Large intestine (tissue), 12 donors: ENCODE measurements at places on chromosomes 1 and 21.

GRCh38 chr1:41884256-41885230 lies 34.2 kb downstream of the HIVEP3 start:
- DNase-seq = no peak

DNA sequence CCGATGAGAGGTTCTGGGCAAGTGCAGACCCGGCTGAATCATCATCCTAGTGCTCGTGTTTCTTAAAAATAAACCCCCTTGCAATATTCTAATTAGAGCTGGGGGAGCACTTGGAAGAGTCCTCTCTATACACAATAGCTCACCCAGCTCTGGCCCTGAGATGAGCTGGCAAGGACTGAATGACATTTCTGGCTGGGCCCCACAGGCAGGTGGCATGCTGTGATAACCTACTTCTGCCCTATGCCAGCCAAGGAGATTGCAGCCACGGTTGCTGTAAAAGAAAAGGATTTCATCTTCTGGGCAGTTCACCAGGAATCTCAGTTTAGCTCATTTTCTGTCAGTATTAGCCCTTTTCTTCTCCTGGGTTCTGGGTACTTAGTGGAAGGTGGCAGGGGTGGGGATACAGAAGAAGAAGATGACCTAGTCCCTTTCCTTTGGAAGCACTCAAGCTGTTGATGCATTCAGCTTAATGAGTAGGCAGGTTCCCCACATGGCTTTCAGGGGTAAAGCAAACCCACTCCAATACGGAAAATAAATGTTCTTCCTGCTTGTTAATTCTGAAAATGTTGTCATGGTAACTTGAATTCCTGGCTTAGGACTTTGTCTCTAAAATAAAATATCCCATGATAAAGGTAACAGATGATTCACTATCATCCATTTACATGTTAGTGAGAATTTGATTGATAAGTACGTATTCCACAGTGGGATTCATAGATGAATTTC lies 32.2 kb downstream of the VASH2 start:
- no peak for DNase-seq

- no peak for DNase-seq
Measured at GRCh38 chr1:44566281-44567046, 107.8 kb downstream of the TMEM53 start.

DNA sequence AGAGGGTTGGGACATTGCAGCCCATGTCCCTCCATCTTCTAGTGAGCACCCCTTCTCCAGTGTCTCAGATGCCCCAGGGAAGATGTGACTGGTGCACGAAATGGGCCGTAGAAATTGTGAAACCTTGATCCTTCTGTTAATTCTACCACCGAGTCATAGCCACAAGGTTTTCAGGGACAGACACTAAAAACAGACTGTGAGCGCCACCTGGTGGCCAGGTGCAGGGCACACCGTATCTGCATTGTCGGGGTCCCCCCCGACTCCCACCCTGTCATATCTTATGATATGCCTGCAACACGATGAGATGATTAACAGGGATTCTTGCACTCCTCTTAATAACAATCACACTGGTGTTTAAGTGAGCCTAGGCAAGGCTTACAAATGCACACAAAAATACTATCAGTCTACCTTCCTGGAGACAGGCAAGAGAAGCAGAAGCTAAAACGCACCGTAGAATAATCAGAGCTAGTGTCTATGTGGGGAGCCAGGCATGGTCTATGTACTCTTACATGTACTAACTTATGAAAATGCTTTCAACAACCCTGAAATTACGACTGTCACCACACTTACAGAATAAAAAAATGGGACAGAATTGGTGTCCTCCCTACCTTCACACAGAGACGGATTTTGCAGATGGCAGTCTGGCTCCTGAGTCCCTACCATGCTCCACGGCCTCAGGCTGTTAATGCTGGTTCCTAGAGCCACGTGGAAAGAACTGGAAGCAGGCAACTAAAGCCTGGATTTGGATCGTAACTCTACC lies 57.9 kb downstream of the FHAD1 start:
- DNase-seq = peak; percentile 69

- no peak for DNase-seq
Measured at GRCh38 chr1:76799700-76800099, 67.6 kb upstream of the ST6GALNAC5 start.

- DNase-seq = no peak
Measured at GRCh38 chr1:53325326-53326087, 2.4 kb downstream of the LRP8 start.

GRCh38 chr1:174968750-174969244 lies 30.9 kb upstream of the CACYBP start:
- peak; percentile 42 for DNase-seq

DNA sequence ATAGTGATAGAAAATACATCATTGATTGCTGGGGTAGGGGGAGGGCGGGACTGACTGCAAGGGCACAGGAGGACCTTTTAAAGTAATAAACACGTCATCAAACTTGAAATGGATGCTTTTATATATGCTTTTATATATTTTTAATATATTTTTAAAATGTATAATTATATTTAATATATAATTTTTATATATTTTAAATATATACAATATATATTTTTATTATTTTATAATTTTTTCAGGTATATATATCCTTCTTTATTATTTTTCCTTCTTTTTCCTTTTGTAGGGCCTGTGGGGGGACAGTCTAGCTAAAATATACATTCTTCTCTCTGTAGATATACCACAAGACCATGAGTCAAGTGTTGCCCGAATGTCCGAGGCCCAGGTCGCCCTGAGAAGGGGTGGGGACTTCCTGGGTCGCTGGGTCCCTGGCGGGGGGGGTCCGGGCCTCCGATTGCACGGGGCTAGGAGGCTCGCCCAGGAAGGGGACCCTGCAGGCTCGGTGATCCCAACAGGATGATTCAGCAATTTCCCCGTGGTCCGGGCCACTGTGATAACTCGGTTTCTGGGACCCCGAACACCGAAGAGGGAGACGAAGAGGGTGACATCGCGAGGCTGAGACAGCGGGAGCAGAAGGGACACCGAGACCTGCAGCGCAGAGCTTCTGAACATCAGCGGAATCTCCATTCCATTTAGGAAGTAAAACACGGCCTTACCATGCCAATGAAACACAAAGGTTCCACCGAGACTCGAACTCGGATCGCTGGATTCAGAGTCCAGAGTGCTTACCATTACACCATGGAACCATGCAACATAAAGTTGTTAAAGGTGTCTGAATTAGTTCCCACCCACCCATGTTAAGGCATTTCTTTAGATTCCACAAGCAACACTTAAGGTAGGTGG lies 112.5 kb upstream of the NBPF11 start:
- DNase-seq = no peak

GRCh38 chr21:15183813-15184257 lies 119.0 kb upstream of the NRIP1 start:
- DNase-seq = no peak

GRCh38 chr1:7371926-7372325 lies 399.2 kb upstream of the VAMP3 start:
- no peak for DNase-seq

DNA sequence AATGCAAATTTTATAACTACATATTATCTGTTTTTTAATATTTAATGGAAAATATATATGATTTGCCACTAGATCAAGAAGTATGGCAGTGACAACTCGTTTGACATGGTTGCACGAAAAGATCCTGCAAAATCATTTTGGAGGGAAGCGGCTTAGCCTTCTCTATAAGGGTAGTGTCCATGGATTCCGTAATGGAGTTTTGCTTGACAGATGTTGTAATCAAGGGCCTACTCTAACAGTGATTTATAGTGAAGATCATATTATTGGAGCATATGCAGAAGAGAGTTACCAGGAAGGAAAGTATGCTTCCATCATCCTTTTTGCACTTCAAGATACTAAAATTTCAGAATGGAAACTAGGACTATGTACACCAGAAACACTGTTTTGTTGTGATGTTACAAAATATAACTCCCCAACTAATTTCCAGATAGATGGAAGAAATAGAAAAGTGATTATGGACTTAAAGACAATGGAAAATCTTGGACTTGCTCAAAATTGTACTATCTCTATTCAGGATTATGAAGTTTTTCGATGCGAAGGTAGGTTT lies 556 bp downstream of the IFI44 start:
- no peak for DNase-seq

DNA sequence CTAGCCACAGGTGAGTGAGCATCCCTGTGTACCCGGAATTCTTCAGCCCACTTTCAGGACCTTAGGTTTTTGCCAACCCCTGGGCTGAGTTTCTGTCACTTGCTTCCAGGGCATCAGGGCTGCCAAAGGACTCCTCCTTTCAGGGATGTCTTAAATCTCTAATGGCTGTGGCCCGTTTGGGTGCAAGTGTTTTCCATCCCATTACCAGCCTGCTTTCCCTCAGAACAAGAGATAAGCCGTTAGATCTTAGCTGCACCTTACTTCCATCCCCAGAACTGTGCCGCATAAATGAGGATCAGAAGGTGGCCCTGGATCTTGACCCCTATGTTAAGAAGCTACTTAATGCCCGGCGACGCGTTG lies 652 bp downstream of the SNAPIN start:
- DNase-seq = no peak

DNA sequence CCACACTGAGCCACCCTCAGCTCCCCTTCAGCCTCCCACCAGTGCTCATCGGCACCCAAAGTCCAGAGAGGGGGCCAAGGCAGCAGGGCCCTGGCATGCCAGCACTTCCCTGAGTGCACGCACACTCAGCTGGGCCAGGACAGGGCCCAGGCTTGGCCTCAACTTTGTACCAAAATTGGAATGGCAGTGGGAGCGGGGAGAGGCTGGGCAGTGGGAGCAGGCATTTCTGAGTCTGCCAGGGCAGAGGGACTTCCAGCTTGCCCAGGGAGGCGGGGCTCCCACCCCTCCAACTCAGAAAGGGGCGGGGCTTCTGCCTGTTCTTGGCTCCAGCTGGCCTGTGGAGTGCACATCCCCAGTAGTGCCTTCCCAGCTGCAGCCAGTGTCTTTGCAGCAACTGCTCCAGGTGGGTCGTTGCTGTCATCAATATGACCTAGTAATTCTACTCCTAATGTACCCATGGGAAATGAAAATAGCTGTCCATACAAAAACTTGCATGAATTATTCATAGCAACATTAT lies 10.3 kb upstream of the SNX7 start:
- no peak for DNase-seq

- DNase-seq = no peak
Measured at GRCh38 chr1:7046314-7046713, 261.1 kb downstream of the CAMTA1 start.

GRCh38 chr1:230594214-230594773 lies 48.0 kb upstream of the COG2 start:
- no peak for DNase-seq

DNA sequence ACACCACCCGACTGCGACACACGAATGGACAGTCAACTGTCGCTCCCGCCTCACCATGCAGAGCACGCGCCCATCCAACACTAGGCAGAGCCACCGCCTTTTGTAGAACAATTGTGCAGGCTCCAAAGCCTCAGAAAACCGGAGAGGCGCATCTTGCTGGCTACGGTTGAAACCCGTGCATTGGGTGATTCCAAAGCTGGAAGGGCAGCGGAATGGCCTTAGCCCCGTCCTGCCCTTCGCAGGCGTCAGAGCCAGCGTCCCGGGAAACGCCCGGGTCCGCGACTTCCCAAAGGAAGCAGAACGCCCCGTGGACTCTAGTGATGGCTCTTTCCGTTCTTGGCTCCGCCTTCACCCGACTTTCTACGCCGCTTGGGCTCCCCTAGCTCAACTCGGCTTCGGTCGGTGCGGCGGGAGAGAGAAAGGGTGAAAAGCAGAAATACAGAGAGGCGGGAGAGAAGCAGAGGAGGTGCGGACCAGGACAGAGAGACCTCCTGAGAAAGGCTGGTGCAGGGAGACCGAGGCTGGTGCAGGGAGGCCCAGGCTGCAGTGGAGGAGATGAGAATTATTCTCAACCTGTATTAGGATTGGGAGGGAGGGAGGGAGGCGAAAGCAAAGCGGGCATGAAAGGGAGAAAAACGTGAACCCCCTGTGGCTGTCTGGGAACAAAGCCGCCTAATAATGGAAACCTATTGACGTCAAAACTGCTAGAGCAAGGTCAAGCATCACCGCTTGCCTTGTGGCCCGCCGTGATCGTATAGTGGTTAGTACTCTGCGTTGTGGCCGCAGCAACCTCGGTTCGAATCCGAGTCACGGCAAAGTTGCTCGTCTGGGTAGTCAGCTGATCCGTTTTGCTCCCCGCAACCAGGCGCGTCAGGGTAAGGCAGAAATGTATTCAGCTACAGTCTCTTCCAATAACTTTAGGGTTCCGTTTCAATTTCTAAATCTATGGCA lies 99.5 kb downstream of the PRKAB2 start:
- DNase-seq = no peak

DNA sequence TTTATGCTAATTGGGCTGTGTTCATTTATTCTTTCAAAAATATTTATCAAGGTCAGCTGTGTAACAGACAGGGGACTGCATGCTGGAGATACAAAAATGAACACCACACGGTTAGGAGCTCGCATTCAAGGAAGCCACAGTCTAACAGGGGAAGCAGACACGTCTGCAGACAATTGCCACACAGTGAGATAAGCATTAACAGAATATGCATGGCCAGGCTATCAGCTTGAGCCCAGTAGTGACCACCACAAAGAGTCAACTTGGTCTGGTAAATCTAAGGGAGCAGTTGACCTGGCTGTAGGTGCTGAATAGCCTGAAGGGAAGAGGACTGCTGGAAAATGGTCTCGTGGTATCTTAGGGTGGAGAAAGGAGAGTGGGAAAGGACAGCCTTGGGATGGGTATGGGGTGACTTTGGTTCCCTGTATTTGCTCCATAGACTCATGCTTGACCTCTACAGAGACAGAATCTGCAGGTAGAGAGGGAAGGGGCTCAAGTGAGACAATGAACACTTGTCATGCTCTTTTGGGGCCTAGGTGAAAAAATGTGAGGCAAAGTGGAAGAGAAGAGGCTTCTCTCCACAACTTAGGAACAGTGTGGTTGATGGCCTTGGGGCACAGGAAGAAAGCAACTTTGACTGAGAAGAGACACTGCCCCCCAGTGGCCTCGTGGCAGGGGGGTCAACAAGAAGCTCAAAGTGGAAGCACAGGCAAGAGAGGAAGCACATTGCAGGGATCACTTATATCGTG lies 7.6 kb upstream of the NPL start:
- peak; percentile 48 for DNase-seq

DNA sequence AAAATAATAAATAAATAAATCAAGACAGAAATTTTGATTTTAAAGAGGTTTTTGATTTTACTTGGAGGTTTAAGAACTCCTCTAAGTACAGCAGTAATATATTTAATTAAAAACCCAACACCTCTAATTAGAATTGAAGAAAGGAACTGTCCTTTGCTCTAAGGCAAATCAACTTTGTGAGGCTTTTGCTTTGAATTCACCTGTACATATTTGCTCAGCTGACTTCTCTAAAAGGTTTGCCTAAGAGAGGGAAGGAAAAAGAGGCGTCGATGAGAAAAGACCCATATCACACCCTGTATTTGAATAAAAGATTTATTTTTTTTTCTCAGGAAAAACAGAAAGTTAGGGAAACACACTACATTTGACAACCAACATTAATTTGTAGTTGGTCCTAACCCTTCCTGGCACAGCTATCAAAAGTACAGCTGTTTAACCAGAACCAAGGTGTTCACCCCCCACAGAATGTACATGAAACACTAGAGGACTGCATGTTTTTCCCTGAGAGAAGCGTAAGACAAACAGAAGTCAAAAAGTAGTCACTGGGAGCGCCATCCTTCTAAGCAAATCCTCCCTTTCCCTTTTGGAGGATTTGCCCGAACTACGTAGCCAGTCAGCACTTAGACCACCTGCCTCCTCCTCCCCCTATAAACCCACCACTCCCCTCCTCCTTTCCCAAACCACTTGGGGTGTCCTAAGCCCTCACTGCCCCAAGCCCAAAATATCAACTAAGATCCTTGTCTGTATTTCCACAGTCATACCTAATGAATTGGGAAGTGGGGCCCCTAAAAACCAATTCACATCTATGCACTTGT lies 4.9 kb downstream of the MCL1 start:
- no peak for DNase-seq
